ENCODE measurements at places on chromosomes 3 and 15. TPM values are rescaled to one million over a fixed set of nuclear protein-coding genes. Genes with fewer than 3 reads are reported as not detected.
A peak's percentile ranks its signal among the peaks of the same experiment; 100 is the strongest.

Gene INKA1
- total RNA-seq: 7.3 TPM

- DNase-seq: peak; percentile 93
Measured at GRCh38 chr3:48663489-48664312, 1.0 kb upstream of the CELSR3 start.

Gene LRRC31
- not detected for total RNA-seq

Gene ARHGAP31
- 85.6 TPM for total RNA-seq

DNA sequence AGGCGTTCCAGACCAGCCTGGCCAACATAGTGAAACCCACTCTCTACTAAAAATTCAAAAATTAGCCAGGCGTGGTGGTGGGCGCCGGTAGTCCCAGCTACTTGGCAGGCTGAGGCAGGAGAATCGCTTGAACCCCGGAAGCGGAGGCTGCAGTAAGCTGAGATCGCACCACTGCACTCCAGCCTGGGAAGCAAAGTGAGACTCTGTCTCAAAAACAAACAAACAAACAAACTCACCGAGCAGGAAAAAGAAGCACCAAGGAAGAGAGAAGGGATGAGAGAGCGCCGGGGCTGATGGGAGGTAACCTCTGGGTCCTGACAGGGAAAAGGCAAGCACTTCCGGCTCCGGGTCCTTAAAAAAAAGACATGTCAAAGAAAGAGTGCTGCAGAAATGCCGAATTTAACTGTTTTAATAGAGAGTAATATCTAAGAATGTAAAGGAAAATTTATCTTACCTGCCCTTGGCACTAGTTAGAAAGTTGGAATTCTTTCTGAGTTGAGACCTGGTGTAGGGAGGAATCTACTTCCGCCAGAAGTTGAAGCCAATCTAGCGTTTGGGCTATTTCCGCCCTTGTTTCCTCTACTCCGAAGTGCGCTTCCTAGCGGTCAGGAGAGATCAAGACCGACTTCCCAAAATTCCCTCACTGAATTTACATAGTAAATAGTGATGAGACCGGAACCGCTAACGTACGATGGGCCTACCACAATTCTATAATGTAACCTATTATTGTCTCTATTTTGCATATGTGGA, 29.1 kb downstream of the EFCAB12 start:
- DNase-seq: peak; percentile 90

- no peak for DNase-seq
Measured at GRCh38 chr3:8573342-8573926, 71.2 kb downstream of the SSUH2 start.

GRCh38 chr3:152071924-152072323, 196.8 kb upstream of the MBNL1 start:
- no peak for DNase-seq

GRCh38 chr3:137171834-137172603, 214.2 kb downstream of the IL20RB start:
- DNase-seq: no peak

Gene PLA2G4D
- not detected for total RNA-seq

Measured in sciatic nerve (tissue), 2 donors.